ENCODE measurements at places on chromosomes 1 and 21. TPM values are rescaled to one million over a fixed set of nuclear protein-coding genes. Genes with fewer than 3 reads are reported as not detected.

The PLA2G2E gene
- total RNA-seq: not detected

The DIO1 gene
- total RNA-seq: not detected

The RGL1 gene
- total RNA-seq: 24.6 TPM

The CAPN2 gene
- 341 TPM for total RNA-seq

Measured in osteoblast (primary cell).